ENCODE measurements at places on chromosomes 4 and X. TPM values are rescaled to one million over a fixed set of nuclear protein-coding genes. Genes with fewer than 3 reads are reported as not detected.

Gene RAB39B
- 0.69 TPM for total RNA-seq

Gene NKX6-1
- total RNA-seq: 0.63 TPM

Gene FHDC1
- total RNA-seq: 0.64 TPM

Gene TMEM154
- 0.06 TPM for total RNA-seq

Gene NKX3-2
- total RNA-seq: 0.09 TPM

Gene SHOX
- not detected for total RNA-seq

Gene CXCL9
- not detected for total RNA-seq

Gene TRPC3
- total RNA-seq: 0.12 TPM

Gene EIF1AX
- 95.3 TPM for total RNA-seq

Gene NRK
- not detected for total RNA-seq

Gene HAUS7
- 53.9 TPM for total RNA-seq

Gene CXorf49
- total RNA-seq: not detected

Gene SCFD2
- total RNA-seq: 5.0 TPM
